Esophagus squamous epithelium (tissue), 5 donors: ENCODE measurements at places on chromosomes 3 and 15. TPM values are rescaled to one million over a fixed set of nuclear protein-coding genes. Genes with fewer than 3 reads are reported as not detected.
A peak's percentile ranks its signal among the peaks of the same experiment; 100 is the strongest.

DNA sequence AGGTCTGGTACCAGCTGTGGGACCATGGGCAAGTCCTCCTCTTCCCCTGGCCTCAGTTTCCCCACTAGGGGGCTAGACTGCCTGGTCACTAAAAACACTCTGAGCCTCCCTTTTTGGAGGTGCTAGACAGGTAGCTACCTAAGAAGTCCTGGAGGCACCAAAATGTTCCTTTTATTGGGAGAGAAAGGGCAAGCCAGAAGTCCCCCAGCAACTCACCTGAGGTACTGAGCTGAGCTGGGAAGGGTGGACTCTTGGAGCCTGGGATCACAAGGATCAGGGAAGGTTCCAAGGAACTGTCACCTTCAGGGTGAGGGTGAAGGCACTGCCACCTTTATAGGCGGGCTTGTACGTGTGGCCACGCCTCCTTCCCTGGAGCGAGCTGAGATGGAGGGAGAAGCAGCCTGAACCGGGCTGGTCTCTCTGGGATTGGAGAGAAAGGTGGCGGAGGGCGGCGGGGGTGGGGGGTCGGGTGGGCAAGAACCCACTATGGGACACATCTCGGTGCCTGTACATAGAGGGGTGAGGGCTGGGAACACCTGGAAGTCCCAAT, at the start of gene CYP1A1:
Gene CYP1A1 (minus strand): TSS at position 304 of the 550 bp plus-strand sequence. CDS start 2,431 bp downstream, outside the sequence.
- H3K27ac ChIP-seq = no peak within 1 kb of the TSS
- H3K4me1 ChIP-seq = peaks cover 9% of the 10 kb centered on the region
- H3K27me3 ChIP-seq = peaks cover 49% of the 10 kb centered on the region
- DNase-seq = no peak
- peak within 1 kb of the TSS; percentile 60 for H3K4me3 ChIP-seq

GRCh38 chr3:46071222-46071858, 44.1 kb upstream of the XCR1 start:
- H3K4me3 ChIP-seq = no peak overlapping the region
- H3K36me3 ChIP-seq = no peaks in the 10 kb centered on the region
- no peak overlapping the region for H3K27ac ChIP-seq
- no peak for DNase-seq
- no peaks in the 10 kb centered on the region for H3K4me1 ChIP-seq

DNA sequence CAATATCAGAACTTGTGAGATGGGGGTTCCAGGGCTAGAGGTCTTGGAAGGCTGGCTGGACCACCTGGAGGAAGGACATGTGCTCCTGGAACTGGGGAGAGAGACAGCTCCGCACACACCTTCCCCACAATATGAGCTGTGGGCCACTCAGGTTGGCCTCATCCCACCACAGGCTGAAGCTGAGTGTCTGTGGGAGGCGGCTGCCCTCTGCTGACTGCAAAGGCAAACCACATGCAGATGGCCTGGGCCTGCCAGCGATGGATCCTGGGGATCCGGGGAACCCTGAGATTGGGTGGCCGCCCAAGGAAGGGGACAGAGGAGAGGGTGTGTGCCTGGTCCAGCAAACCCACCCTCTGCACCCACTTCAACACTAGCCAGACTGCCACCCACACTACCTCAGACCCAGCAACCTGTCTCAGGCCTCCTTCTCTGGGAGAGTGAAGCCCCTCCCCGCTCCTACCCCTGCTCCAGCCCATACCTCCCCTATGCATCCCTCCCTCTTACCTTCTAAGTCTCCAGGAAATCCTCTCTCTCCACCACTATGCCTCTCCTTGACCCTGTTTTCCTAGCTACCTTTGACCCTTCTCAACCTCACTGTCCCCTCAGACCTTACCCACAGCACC, 44.8 kb downstream of the CYP11A1 start:
- no peaks in the 10 kb centered on the region for H3K36me3 ChIP-seq
- H3K4me3 ChIP-seq = no peak overlapping the region
- no peaks in the 10 kb centered on the region for H3K27me3 ChIP-seq
- peak; percentile 14 for DNase-seq
- no peaks in the 10 kb centered on the region for H3K4me1 ChIP-seq
- H3K27ac ChIP-seq = no peak overlapping the region

DNA sequence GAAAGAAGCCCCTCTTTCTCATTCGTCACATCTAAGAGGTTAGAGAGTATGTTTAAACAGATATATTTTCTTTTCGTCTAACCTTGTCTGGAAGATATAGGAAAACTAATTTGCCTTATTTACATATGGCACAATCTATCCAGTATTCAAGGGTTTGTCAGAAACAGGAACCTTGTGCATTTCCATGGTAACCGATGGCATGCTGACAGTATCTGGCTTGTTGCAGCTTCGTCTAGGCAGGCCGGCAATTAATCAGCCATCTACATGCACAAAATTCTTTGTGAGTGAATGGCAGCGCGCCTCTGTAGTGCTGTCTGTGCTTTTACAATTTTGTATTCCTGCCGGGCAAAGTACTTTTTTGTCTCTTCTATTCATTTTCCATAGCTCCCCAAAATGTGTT, 294.0 kb upstream of the SOX2 start:
- H3K4me1 ChIP-seq = no peaks in the 10 kb centered on the region
- H3K27ac ChIP-seq = no peak overlapping the region
- no peaks in the 10 kb centered on the region for H3K27me3 ChIP-seq
- DNase-seq = no peak
- no peaks in the 10 kb centered on the region for H3K36me3 ChIP-seq

DNA sequence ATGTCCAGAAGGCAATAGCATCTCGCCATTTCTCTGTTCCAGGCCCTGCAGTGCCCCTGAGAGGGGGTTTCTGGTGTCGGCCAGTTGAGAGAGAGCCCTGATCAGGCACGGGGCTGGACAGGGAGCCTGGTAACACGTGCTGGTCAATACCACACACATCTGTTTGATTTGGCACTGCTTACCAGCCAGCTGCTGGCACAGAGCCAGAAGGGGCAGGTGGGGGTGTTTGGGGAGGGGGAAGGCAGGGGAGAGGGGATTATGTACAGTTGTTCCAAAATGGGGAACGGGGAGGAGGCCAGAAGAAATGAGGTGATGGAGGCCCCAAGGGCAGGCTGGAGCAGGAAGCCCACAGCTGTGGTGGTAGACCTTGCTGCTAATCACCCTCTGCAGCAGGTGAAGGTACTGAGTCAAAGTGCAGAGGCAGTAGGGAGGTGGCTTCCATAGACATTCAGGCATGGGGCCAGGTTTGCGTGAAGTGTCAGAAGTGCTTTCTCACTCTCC, 153.5 kb upstream of the LPP start:
- peaks cover 6% of the 10 kb centered on the region for H3K27me3 ChIP-seq
- DNase-seq = no peak
- no peak overlapping the region for H3K27ac ChIP-seq
- no peak overlapping the region for H3K4me3 ChIP-seq
- H3K36me3 ChIP-seq = no peaks in the 10 kb centered on the region

DNA sequence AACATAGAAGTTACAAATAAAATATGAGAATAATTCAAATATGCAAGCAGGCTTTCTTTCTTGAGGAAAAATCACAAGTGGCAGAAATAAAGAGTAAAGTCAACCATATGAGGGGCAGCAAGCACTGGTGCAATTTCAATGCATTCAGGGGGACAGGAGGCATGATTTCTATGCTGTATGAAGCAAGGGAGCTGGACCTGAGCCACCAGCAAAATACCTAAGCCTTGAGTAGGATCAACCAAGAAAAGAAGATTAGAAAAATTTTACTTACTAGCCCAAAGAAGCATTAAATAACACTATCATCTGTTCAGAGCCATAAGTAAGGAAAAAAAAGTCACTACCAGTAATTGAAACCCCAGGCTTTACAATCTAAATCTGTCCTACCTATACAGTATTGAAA, 6.3 kb downstream of the ADGRG7 start:
- H3K27ac ChIP-seq = no peak overlapping the region
- no peak for DNase-seq

DNA sequence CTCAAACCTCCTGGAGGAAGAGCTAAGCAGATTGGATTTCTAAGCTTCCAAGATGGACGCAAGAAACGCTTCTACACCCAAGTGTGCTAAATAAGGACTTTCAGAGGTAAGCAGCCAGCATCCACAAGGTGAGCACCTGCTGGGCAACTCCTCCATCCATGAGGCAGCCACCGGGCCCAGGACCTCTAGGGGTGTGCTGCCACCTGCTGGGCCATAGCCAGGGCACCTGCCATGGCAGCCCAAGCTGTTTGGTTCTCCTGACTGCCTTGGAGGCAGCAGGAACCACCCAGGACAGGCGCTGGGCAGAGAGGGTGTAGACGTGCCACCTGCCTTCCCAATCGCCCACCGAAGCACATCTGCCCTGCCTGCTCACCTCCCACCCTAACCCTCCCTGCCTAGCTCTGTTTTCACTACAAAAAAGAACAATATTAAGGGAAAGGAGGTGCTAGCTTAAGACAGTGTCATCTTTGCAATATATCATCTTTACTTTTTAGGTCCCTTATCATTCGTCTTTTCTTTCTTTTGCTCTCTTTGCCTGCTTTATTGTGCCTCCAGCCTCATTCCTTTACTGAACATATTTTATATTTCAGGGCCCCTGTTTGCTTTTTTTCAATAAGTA, 12.9 kb downstream of the C15orf62 start:
- peaks cover 4% of the 10 kb centered on the region for H3K36me3 ChIP-seq
- H3K4me3 ChIP-seq = no peak overlapping the region
- H3K4me1 ChIP-seq = peaks cover 17% of the 10 kb centered on the region
- DNase-seq = no peak

Gene RASGRF1
- total RNA-seq = not detected
